CD4-positive, alpha-beta T cell treated with Interferon alpha-2 for 1 hour (primary cell): ENCODE measurements at places on chromosomes 13 and 19.

DNA sequence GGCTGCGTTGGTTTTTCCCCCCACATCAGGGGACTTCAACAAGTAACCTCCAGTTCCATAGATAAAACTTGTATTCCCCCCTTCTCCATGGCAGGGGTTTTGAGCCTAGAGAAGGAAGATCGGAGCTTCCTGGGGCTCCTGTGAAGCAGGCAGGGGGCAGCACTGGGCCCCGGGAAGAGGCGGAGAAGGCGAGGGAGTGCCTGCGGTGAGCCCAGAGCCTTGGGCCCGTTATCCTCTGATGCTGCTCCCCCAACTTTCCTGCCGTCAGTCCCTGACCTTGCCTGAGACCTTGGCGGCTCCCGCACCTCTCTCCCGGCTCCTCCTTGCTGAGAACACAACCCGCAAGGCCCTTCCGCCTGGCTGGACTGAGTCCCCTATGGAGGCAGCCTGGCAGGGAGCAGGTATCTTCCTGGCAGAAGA is 2.5 kb downstream of the LIPE start:
- no peak for DNase-seq

DNA sequence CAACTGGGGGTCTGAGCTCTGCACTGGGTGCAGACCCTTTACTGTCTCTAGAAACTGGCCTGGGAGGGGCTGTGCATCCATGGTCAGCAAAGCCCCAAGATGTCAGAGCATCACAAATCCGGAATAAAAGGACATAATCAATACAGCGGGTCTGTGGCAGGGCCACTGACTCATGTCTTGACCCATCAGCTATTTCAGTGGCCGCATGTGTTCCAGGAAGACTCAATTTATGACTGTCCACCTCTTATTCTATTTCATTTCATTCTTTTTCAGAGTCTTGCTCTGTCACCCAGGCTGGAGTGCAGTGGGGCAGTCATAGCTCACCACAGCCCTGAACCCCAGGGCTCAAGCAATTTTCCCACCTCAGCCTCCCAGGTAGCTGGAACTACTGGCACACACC is 53.2 kb downstream of the PEX11G start:
- DNase-seq: no peak

DNA sequence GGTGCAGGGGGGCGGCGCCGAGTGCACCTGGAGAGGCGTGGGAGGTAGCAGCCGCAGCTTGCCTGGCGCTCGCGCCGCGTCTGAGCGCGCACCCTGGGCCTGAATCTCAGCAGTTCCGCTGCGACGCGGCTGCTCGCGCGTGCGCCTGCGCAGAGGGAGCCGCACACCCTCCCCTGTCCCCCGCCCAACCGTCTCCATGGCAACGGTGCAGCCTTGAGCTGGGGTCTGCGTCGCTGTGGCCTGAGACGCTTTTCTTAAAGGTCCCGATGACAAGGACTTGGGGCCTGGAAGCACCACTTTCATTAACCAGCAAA is at the start of gene PNMA8B:
Gene PNMA8B, minus strand, starts transcription at position 82 of the 314 bp plus-strand sequence. CDS start 402 bp downstream, outside the sequence.
- peak; percentile 56 for DNase-seq

- no peak for DNase-seq
Measured at GRCh38 chr13:50612717-50613116, 230.8 kb downstream of the DLEU7 start.

GRCh38 chr19:28466107-28467045 is 746.6 kb downstream of the UQCRFS1 start:
- DNase-seq: peak; percentile 61

- no peak for DNase-seq
Measured at GRCh38 chr19:55901369-55902079, 30.6 kb downstream of the NLRP13 start.

- DNase-seq: peak; percentile 94
Measured at GRCh38 chr19:12551060-12551832, at the start of gene ZNF564. ZNF564 (minus strand) TSS chr19:12551482; CDS start chr19:12551332, 150 bp downstream.

DNA sequence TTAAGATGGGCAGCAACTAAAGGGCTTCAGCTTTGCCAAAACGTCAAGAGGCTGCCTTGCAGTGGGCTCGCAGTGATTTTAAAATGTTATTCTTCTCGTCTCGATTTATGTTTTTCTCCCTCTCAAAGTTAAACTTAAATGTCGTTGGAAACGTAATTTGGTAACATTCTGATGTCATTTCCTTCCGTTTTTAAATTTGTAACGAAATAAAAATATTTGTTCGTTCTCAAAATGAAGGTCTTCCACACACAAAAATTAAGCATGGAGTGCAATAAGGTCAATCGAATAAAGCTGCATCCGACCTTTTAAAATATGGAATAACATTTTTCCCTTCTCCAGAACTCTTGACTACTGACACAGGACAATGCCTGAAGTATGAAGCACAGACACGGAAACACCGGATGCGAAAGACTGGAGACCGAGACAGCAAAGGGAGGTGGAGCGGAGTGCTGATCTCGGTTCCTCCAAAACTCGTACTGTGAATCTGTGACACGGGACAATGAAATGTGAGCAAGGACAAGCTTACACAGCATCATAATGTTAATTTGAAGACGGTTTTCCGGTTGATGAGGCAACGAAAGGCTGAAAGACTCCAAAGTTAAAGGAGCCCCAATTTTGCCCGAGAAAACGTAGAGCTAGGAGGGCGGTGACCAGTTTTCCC is 850 bp downstream of the MTMR6 start:
- DNase-seq: peak; percentile 61

DNA sequence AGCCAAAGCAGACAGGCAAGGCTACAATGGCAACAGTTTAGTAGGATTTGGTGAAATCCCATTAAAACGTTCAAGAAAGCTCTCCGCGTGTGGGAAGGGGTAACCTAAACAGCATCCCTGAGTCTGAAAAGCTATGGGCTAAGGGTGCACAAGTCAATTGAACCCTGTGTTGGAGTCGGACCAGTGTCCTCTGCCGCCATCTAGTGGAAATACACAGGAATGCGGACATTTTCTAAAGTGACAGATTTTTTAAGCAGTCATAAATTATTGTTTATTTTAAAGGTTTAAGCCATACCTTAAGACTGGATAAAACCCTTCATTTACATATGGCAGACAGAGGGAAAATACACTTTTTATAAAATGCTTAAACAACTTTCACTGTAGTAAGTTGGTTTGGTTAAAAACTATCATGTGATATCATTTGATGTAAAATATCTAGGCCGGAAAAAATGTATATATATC is 26.5 kb upstream of the LSM14A start:
- peak; percentile 73 for DNase-seq

DNA sequence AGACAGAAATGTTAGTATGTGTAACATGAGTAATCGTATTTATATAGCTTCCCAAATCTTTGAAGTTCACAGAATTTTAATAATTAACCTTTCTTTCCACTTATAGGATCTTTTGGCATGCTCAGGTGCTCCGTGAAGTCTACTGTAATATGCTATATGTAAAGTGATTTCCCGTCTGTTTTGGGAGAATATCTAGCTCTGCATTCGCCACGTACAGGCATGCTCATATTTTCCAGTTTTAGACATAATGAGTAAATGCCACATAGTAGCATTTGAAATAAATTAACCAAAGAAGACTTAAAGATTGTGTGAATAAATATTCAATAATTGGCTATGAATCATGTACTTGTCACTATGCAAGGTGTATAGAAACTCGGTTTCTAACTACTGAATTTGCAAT is 189.0 kb upstream of the CSNK1A1L start:
- no peak for DNase-seq

GRCh38 chr19:54197121-54197520 is 3.5 kb upstream of the RPS9 start:
- DNase-seq: no peak

GRCh38 chr19:30778961-30779715 is 407.0 kb downstream of the ZNF536 start:
- DNase-seq: no peak

DNA sequence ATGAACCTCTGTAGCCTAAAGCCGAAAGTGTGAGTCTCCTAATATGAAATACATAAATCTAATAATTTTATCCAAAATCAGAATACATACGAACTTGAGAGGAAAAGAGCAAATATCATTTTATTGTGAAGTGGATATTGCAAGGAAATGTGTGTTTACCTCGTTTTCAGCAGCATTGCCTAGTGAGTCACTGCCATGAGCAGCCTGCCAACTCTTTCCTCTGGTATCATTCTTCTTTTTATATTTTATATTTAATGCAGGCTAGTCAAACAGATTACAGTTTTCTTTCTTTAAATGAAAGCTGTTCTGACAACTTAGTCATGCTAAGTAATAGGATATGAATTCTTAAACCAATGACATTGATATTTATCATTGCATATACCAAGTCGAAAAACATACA is 44.2 kb downstream of the EDNRB start:
- no peak for DNase-seq

DNA sequence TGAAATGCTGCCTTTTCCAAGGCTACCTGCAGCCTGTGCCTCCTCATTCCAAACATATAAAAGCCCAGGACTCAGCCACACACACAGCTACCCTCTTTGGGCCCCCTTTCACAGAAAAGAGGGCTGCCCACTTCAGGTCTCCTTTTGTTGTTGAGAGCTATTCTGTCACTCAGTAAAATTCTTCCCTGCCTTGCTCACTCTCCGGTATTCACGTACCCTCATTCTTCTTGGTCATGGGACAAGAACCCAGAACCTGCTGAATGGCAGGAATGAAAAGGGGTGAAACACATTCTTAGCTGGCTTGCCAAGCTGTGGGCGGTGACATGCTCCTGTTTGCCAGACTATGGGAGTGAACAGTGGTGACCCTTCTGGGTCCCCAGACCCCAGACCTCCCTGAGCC is 338.0 kb upstream of the ATXN8OS start:
- DNase-seq: no peak

- no peak for DNase-seq
Measured at GRCh38 chr13:98490866-98491265, 86.0 kb downstream of the STK24 start.

- no peak for DNase-seq
Measured at GRCh38 chr13:92566767-92567166, 659.8 kb upstream of the GPC6 start.
